ENCODE measurements at places on chromosomes 3 and 15.

- peak; percentile 91 for DNase-seq
These were observed 25.9 kb upstream of the FBN1 start for GRCh38 chr15:48671103-48672022.

DNA sequence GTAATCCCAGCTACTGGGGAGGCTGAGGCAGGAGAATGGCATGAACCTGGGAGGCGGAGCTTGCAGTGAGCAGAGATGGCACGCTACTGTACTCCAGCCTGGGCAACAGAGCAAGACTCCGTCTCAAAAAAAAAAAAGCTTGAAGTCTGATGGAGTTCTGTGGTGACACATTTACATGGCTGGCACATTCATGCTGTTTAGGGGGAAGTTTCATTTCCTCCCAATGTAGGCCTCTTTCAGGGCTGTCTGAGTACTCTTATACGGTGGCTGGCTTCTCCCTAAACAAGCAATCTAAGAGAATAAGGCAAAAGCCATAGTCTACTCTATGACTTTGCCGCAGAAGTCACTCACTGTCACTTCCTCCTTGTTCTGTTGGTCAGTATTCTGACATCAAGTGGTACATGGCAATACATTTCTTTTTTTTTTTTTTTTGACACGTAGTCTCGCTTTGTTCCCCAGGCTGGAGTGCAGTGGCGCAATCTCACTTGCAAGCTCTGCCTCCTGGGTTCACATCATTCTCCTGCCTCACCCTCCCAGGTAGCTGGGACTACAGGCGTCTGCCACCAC, 41.2 kb downstream of the OIP5 start:
- no peak for DNase-seq

GRCh38 chr3:359672-360071, 163.1 kb downstream of the CHL1 start:
- no peak for DNase-seq

- DNase-seq: no peak
These were observed 234.4 kb upstream of the ADAMTS9 start for GRCh38 chr3:64922213-64922612.

Measured in EH (cell line).